Activated T-cell treated with anti-CD3 and anti-CD28 coated beads for 1 hour (primary cell): ENCODE measurements at places on chromosomes 16 and 17.
A peak's percentile ranks its signal among the peaks of the same experiment; 100 is the strongest.

GRCh38 chr16:79532785-79533184, 67.8 kb downstream of the MAF start:
- DNase-seq, result no peak

DNA sequence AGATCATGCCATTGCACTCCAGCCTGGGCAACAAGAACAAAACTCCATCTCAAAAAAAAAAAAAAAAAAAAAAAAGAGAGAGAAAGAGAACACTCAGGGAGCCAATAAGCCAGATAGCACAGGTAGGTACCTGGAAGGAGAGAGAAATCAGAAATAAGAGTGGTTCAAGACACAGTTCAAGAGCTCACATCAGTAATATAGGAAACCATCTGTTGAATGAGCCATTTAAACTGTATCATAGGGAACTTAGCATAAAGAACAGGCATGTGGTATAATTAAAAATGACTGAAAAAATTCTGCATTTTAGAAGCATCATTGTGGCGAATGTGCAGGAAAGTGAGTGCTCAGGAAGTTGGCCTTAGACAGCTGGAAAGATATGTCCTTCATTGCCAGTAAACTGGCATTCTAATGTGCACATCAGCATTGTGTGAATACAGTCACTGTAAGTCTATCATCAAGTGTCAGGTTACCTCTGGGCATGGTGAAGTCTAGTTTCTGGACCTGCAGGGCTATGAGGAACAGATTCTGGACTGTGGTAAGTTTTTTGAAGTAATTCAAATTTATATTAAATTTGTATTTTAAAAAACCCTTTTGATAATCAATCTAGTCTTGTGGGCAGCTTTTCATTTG, 20.4 kb downstream of the KRT12 start:
- no peak for DNase-seq

- DNase-seq, result no peak
Observed at GRCh38 chr17:38415250-38416194, 12.7 kb upstream of the ARHGAP23 start.

GRCh38 chr16:51497541-51498211, 346.6 kb upstream of the SALL1 start:
- DNase-seq, result no peak

DNA sequence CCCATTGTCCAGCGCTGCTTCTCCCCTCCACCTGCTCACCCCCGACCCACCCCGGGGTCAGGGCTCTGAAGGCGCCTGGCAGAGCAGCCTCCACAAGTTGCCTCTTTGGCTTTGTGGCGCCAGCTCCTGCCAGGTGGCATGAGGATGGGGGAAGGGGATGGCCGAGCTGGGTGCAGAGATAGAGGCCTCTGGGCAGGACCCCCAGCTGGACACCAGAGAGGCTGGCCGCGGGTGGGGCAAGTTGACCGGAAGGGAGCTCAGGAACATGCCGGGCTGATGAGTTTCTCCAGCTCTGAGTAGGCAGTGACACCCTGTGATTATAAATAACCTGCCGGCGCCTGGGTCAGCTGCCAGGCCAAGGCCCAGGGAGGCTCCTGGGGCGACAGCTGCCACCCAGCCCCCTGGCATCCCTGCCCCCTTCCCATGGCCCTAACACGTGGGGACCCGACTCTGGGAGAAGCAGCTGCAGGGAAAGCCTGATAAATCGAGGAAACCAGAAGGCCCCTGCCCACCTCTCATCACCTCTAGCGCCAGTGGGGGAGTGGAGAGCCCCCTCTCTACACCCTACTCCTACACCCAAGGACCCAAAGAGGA, 729 bp downstream of the P2RX5 start:
- no peak for DNase-seq

- DNase-seq, result no peak
Observed at GRCh38 chr17:80106751-80107150, 5.4 kb downstream of the GAA start.

GRCh38 chr17:51118330-51119195, 2.1 kb downstream of the SPAG9 start:
- no peak for DNase-seq

DNA sequence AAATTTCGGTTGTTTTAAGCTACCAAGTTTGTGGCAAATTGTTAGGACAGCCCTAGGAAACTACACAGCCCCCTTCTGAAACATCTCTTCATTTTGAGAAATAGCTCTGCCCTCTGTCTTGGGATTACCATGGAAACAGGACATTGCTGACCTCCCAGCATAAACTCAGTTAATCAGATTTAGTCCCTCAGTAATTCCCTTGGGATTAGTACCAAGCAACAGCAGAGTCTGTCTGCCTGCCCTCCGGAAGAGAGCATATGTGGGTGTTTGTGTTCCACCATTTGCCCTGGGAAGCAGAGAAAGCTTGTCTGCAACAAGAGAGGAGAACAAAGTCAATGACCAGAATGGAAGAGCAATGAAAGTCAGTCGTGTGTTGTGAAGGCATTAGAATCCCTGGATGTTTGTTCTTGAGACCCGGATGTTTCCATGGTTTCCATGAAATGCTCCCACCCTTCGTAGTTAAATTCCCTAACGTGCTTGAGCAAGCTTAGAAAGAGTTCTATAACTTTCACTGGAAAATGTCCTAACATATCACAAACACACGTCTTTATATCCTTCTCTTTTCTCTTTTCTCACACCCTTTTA, 26.2 kb downstream of the NUDT7 start:
- DNase-seq, result no peak

- DNase-seq, result no peak
Observed at GRCh38 chr16:31215287-31216162, 1.4 kb downstream of the PYDC1 start.

DNA sequence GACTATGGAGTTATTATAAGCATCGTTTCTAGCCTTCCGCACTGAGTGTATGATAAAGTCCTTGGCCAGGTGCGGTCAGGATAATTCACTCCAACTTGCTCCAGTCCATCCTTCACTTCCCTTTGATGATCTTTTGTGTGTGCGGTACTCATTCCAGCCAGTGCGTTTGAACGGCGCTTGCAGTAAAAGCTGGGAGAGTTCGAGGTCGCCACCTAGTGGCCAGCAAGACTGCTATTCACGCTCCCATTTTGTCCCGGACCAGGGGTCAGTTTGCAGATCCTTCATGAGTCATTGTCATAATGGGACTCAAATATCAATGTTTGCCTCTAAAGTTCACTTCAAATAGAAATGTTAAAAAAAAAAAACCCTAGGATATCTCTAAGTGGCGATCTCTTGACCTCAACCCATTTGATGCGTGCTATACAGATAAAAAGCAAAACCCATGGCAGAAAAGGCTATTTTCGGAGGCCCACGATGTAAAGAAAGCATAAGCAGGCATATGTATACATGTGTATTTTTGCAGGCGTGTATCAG, 417.1 kb downstream of the TMEM114 start:
- no peak for DNase-seq

DNA sequence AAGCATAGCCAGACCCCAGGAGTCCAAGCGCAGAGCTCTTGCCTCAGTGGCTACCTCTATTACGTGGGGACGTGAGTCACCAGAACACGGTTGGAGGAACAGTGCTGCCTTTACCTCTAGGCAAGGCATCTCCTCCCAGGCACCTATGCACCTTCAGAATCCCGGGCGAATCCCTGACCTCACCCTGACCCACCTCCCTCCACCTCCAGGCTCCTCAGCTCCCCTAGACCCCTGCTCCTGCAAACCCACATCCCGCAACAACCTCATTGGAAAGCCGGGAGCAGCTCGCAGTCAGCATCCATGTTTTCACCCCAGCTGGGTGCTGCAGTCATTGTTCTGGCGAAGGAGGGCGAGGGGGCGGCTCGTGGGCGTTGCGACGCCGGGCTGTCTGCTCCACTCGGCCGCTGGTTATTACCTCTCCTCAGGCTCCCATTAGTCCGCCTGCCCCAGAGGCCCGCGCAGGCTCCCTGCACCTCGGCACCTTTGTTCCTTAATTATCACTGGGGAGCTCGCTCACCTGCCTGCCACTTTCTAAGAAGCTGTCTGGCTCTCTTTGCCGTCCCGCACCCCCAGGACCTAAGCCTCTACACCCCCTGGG, 24.6 kb upstream of the DLX4 start:
- DNase-seq, result no peak

GRCh38 chr17:48719642-48720265, 2.6 kb downstream of the PRAC1 start:
- DNase-seq, result no peak

- DNase-seq, result no peak
Observed at GRCh38 chr17:69528035-69528434, 113.5 kb downstream of the MAP2K6 start.

GRCh38 chr17:72296456-72296855, 175.6 kb downstream of the SOX9 start:
- no peak for DNase-seq

- DNase-seq, result no peak
Observed at GRCh38 chr16:53745086-53745485, 41.1 kb downstream of the FTO start.

- no peak for DNase-seq
Observed at GRCh38 chr16:47687694-47688093, 226.6 kb downstream of the PHKB start.

DNA sequence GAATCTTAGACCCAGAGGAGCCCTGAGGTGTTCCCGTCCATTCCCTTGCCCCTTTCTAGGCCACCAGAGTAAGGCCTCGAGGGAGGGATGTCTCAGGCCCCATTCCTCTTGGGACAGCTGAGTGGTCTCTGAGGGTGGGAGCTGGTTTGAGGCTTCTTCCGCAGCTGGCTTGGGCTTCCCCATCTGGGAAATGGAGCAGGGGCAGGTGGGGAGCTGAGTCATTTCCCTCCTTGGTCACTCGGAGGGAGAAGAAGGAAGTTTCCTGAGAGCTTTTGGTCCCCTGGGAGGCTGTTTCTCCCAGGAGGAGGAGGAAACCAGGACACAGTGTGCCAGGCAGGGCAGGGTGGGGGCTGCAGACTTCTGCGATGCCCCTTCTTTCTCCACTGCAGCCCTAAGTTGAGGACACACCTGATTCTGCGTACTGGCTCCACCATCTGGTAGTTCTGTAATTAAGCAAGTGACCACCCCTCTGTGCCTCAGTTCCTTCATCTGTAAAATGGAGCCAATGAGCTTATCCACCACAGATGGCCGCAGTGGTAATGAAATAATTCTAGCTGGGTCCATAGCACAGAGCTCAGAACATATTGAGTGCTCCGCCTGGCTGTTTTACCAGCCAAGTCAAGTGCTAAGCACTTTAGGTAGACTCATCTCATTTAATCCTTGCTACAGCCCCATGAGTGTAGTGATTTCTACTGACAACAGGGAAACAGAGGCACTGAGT, 1.6 kb upstream of the KCNJ12 start:
- DNase-seq, result no peak

GRCh38 chr17:14856176-14856575, 408.9 kb downstream of the PMP22 start:
- no peak for DNase-seq

DNA sequence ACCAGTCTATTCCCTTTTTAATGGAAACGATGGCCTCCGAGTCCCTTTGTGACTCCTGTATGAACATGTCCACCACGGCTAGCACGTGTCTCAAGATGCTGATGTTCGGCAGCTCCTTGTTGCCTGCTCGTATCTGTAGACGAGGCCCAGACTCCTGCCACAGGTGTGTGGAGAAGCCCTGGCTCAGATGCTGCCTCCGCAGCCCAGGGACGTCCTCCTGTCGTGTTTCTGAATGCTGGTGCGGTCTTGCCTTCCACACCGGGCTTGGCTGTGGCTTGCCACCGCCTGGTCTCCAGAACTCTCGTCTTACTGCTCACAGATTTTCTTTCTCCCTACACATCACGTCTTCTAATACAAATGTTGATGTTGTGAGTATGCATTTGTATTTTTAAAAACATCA, 17.0 kb downstream of the FOXF1 start:
- no peak for DNase-seq

GRCh38 chr17:64781014-64781756, 119.1 kb upstream of the SMURF2 start:
- peak; percentile 28 for DNase-seq

GRCh38 chr16:9706217-9706836, 475.9 kb downstream of the GRIN2A start:
- no peak for DNase-seq

DNA sequence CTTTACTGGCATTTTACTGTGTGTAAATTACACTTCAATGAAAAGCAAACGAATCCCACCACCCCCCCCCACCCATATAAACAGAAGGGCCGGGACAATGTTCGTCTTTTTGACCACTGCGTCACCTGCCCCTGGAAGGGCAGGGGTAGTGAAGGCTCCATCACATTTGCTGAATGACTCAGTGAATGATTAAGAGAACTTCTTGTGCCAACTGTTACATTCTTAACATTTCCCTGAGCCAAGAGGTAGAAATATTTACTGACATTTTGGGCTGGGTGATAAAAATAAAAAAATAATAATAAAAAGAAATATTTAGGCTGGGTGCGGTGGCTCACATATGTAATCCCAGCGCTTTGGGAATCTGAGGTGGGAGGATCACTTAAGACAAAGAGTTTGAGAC, 24.1 kb downstream of the C16orf96 start:
- DNase-seq, result no peak

- no peak for DNase-seq
Observed at GRCh38 chr16:74111456-74111982, 185.1 kb upstream of the PSMD7 start.

DNA sequence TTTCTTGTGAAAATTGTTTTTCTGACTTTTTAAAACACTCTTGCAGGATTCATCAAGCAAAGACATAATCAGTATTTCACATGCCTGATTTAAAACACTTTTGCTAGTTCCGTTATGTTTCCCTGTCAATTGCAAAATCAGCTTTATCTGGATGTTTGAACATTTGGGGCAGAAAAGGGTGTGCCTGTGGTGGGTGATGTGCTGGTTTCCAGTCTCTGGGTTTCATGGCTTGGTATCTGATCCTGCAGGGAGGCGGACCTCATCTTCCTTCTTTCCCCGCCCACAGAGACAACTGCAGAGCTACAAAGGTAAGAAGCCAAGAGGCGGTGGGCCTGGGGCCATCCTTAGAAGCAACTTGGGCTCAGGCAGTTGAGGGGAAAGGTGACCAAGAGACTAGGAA, 41.8 kb downstream of the NLRC5 start:
- no peak for DNase-seq

DNA sequence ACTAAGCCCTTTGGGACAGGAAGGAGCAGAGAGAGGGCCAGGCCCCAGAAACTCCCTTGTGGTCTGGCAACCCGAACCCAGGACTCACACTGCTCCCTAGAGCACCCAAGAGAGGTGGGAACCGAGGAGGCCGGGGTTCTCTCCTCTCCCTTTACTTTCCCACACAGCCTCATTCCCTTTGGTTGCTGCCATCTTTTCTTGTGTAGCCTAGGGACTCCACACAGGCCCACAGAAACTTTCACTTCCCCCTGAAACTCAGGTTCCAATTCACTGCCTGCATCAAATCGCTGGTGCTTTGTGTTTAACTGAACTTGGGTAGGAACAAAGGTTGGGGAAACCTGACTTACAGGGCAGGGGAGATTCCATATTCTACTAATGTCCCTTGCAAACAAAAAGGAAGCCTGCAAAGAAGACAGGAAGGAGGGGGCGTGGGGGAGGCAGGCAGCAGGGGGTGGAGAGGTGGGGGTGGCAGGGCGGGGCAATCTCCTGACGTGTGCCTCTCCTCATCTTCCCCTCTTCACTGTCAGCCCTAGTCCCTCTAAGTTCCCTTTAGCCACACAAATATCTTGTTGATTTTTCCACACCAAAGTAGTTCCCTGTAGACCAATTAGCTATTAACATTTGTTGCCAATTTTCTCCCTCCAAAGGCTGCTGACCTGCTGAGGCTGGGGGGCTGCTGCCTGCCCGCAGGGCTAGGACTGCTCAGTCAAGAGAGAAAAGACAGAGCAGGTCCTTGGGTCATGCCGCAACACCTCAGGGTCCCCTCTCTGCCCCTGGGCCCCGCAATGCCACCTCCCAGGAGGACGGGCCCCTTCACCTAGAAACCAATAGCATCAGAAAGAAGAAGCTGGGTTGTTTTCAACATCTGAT, 8.0 kb downstream of the ST3GAL2 start:
- DNase-seq, result peak; percentile 33
